ENCODE measurements at places on chromosomes 6 and 20. TPM values are rescaled to one million over a fixed set of nuclear protein-coding genes. Genes with fewer than 3 reads are reported as not detected.

The CRISP1 gene
- total RNA-seq: not detected

The ZFP57 gene
- 1.1 TPM for total RNA-seq

The TBP gene
- 16.7 TPM for total RNA-seq

The SLC17A3 gene
- 14.0 TPM for total RNA-seq

The CST5 gene
- total RNA-seq: not detected

The GGTLC1 gene
- total RNA-seq: not detected

The ENPP3 gene
- 2.0 TPM for total RNA-seq

GRCh38 chr6:15387118-15387517 lies 141.2 kb downstream of the JARID2 start:
- DNase-seq: no peak

DNA sequence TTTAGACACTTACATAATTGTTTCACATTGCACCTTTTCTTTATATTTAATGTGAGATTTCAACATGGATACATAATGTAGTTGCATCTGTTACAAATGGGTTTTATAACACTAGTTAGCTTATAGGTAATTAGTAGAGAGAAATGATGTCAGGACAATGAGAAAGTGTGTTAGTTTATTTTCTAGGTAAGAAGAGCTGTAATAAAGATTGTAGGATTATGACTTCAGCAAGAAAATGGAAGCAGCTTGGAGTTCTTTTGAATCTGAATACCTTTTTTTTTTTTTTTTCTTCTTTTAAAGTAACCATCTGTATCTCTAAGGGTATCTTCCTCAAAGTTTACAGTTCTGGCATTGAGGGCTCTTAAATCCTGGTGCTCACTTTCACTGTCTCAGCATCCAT lies 35.3 kb downstream of the CD2AP start:
- DNase-seq: no peak

DNA sequence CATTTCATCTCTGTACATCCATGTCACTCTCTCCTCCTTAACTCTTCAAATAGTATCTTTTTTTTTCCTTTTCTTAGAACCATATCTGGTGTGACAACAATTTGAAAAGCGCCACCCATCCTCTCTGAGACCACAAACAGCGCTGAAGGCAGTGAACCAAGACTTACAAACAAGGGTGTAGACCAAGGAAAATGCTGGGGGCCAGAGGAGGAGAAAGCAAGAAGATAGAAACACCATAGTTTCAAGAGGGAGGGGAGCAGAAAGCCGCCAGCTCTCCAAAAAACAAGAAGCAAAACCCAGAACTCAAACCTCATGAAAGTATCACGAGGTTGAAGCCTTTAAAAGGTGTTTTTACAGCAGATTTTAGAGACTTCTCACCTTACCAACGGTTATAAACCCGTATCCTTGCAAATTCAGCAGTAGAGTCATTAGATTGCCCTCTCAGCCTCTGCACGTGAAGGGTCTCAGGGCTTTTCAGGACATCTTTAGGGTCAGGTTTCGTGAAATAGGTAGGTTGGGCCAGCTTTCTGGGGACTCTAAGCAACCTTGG lies 13.3 kb upstream of the RIPOR2 start:
- no peak for DNase-seq

DNA sequence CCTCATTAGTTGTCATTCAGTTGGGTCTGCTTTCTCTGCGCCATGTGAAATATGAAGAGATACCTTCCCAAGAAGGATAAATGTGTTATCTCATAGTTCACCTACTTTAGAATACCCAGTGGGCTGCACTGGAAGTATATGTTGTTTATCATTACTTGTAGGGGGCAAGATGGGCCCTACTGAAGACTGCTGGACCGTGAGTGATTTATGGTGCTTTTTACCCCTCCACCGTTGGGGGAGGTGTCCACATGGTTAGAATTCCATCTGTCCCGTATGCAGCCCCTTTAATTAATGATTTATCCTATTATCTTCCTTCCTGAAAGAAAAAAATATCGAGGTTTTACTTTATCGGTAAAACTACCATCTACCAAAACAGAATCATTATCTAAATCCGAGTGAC lies 97.0 kb downstream of the TSHZ2 start:
- peak; percentile 69 for DNase-seq

GRCh38 chr6:107728564-107728897 lies 95.6 kb downstream of the SCML4 start:
- no peak for DNase-seq

DNA sequence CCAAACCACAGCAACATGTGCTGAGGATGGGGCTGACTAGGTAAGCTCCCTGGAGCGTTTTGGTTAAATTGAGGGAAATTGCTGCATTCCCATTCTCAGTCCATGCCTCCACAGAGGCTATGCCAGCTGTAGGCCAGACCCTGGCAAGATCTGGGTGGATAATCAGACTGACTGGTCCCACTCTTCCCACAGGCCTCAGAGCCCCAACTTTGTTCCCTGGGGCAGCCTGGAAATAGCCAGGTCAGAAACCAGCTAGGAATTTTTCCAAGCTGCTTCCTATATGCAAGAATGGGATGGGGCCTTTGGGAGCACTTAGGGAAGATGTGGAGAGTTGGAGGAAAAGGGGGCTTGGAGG lies 1.5 kb upstream of the VEGFA start:
- peak; percentile 30 for DNase-seq

- DNase-seq: no peak
Measured at GRCh38 chr6:121743691-121744090, 308.2 kb downstream of the GJA1 start.

DNA sequence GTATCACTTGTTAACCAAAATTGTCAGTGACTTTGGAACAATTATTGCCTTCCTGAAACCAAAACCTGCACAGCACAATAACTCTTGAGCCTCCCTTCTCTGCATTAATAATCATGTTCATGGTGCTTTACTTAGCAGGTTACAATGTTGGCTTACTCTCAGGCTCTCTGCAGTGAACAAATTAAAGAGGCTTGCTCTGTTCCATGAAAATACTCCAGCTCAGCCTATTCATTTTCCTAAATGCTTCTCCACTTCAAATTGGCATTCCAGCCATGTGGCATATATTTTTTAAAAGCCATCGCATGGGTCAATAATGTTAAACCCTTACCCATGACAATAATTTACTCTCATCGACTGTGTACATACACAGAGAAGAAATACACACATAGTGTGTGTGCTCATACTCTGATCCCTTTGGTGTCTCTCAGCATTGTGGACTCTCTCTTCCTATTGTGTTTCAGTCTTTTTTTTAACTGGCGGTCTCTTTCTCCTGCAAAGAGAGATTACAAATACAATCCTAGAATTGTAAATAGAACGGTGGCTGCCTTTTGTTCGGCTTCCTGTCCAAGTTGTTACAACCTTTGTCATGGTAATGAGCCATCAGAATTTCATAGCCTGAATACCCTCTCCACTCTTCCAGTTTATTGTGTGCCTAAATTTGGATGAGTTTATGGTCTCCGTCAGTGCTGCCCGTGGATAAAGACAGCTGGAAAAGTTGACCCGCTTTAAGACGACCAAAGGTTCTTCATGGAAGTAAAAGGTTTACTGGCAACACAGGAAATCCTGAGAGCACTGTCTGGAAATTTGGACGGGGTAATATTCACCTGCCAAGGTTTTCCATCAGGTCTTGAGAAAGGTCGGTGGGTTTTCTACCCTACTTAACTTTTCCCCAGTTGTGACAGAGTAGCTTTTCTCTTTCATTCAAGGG lies 263.6 kb downstream of the CD83 start:
- no peak for DNase-seq

- no peak for DNase-seq
Measured at GRCh38 chr6:24501914-24502313, 7.1 kb downstream of the ALDH5A1 start.

DNA sequence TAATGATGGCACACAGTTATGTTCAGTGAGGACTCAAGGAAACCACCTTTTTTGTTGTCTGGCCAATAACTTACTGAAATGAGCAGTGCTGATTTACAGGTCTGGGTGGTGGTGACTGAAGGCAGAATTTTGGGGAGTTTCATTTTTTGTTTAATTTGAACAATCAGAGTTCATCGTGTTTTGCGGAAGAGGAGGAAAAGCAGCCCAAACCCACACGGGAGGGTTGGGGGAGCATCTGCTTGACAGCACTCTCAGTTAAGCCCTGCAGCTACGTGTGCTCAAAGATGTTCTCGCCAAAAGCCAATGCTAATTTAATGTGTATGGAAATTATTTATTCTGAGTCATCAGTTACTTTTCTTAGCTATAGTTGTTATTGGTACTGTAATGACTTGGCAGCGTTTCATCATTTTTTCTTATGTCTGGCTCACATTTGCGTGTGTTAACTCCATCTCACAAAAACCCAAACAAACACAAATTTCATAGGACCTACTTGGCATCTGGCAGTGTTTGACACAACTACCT lies 89.2 kb downstream of the UST start:
- no peak for DNase-seq

DNA sequence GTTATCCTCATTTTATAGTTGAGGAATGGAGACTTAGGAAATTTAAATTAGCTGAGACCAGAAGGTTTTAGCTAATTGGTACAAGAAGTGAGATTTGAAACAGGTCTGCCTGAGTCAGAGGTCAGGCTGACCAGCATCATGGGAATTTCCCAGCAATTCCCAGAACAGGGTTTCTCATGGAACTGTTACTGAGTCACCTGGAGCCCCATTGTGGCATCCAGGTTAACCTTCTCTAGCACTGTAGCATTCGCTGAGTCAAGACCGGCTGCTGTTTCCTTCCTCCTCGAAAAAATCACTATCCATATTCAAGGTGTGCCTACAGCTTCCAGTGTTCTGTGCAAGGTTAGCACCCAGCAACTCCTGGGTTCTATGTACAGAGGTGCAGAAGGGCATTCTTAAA lies 238.0 kb upstream of the MAN1A1 start:
- no peak for DNase-seq

DNA sequence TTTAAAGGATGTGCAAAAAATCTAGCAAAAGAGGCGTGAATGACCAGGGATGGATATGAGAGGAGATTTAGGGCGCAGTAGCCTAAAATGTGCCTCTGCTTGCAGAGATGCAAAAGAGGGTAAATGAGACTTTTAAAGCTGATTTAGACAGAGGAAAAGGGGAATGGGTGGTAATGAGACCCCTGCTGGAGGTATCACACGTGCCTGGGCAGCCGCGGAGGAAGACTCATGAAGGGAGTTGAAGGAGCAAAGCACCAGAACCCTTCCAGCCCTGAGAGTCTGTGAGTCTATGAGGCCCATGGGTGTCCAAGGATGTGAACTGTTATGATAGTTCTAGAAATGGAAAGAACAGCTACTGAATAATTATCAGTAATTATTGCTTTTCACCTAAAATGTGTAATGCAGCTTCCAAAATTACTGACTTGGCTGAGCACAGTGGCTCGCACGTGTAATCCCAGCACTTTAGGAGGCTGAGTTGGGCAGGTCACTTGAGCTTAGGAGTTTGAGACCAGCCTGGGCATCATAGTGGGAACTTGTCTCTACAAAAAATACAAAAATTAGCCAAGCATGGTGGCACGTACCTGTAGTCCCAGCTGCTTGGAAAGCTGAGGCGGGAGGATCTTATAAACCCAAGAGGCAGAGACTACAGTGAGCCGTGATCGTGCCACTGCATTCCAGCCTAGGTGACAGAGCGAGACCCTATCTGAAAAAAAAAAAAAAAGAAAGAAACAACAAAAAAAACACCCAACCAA lies 38.2 kb upstream of the TIAM2 start:
- no peak for DNase-seq

GRCh38 chr6:127812985-127813698 lies 87.7 kb downstream of the THEMIS start:
- no peak for DNase-seq

- DNase-seq: no peak
Measured at GRCh38 chr6:123844011-123844410, 40.3 kb downstream of the NKAIN2 start.

- DNase-seq: no peak
Measured at GRCh38 chr6:50600280-50600679, 113.0 kb upstream of the TFAP2D start.

GRCh38 chr6:105212587-105212986 lies 32.8 kb upstream of the POPDC3 start:
- DNase-seq: no peak

DNA sequence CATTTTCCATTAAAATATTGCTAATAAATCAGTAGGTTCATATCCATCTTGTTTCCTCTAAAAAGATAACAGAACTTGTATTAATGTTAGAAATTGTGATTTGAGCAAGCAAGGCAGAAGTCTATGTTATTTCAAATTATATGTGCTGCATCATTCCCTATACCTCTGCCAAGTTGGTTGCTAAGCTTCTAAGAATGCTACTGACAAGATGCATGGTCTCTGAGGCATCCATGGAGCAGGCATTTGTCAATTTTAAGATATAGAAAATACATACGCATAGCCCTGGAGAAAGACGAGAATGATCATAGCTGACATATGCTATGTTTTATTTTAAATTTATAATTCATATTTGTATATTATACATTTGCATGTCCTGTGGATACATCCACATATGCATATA lies 168.3 kb upstream of the THEMIS start:
- no peak for DNase-seq

GRCh38 chr6:29769336-29769735 lies 46.1 kb downstream of the HLA-F start:
- DNase-seq: no peak

DNA sequence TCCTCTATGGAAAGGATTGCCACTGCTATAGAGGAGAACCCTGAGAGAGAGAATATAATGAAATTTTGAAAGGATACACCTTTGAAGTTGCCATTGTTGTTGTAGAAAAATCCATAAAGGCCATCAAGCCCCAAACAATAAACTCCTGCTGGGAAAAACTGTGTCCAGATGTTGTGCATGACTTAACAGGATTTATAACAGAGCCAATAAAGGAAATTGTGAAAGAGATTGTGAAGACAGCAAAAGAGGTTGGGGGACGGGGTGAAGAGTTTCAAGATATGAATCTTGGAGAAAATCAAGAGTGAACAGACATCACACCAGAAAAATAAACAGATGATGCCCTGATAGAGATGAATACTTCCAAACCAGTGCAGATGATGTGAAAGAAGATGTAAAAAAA lies 396.4 kb downstream of the BCKDHB start:
- no peak for DNase-seq

- no peak for DNase-seq
Measured at GRCh38 chr6:156150391-156150790, 626.8 kb upstream of the ARID1B start.

DNA sequence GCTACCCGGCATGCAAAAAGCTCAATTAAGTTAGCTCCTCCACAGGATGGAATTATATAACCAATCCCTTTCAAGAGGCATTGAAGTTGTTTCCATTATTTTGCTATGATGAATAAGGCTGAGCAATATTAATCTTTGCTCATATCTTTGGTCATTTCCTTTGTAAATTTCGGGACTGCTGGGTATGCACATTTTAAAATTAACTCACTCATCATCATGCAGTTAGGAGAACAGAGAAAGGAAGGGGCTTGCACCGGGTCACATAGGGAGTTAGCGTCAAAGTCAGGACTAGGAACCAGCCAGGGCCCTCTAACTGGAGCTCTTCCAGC lies 430 bp upstream of the FAM110A start:
- DNase-seq: no peak

DNA sequence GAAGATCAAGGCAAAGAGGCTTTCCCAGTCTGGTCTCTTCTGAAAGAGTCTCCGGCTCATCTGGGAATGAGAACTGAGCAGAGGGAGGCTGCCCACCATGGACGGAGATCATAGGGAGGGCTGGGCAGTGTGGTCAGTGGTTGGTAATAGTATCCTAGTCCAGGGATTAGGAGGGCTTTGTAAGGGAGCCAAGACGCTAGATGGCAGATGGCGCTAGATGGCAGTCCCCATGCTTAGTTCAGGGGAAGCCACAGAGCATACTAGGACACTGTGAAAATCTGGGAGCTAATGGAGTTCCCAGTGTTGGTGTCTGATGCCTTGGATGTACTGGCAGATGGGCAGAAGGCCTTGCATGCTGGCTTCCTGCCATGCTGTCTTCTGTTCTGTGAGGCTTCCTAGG lies 21.7 kb upstream of the DAAM2 start:
- no peak for DNase-seq
